ENCODE measurements at places on chromosomes 5 and 9.

- DNase-seq = no peak
Observed at GRCh38 chr5:67035098-67035740, 161.4 kb downstream of the CD180 start.

GRCh38 chr5:158285698-158286097, 426.8 kb upstream of the CLINT1 start:
- no peak for DNase-seq

DNA sequence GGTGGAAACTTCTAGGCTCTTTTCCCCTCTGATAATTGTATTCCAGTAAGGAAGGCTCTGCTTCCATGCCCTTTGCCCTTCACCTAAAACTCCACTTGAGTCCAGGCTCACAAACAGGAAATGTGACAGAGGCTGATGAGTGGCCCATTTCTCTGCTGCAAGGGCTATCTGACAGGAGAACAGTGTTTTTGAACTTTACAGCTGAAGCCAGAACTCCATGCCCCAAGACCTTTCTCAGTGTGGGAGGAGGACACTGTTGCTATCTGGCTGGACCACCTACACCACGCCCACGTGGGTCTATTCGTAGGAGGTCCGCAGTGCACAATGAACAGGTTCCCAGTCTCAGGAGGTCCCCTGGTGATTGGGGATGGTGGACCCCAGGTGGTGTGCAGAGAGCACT, 13.6 kb downstream of the GGTA1 start:
- DNase-seq = no peak

DNA sequence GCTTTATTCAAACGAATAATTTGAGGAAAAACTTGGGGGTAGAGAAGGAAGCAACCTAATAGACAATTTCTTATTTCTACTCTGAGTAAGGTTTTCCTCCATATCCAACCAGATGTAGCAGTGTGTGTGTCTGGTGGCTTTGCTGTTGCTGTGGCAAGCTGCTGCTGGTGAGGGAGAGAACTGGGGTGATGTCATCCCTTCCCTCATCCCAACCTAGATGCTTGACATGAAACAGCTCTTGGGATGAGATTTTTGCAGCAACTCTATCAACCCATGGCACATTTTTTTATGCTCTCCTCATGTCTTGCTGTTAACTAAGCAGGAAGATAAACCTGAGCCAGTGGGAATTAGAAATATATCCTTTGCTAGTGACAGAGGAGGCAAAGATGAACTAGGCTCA, 135.8 kb downstream of the PCSK1 start:
- no peak for DNase-seq

DNA sequence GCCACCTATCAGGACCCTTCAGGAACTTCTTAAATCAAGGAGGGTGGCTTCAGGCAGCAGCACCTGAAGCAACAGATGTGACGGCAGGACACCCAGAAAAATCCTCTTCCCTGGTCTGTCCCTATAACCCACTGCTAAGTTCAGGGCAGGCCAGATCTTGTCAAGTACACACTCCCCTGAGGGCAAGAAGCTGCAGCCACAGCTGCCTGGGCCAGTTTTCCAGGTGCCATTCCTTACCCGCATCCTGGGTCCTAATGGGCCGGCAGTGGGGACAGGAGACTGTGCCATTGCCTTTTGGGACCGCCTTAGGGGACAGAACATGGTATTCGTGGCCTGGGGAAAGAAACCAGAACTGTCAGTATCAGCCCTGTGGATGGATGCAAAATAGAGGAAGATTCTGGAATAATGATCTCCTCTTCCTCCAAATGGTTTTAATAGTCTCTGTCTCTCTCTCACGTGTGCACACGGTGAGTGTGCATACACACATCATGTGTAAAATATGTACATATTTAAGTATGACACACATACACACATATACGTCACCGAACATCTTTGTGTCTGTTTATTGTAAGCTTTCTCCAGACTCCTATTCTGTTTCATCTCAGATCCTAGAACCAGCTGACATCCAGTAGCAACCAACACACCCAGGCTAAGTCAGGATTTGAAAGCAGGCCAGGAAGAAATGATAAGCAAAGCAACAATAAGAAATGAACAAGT, 14.0 kb downstream of the ORM2 start:
- DNase-seq = no peak

All from activated T-cell treated with anti-CD3 and anti-CD28 coated beads for 24 hours (primary cell).